NCI-H748 treated with DMSO at 0.1 percent for 48 hours (cell line): ENCODE measurements at places on chromosomes 5 and 9.

DNA sequence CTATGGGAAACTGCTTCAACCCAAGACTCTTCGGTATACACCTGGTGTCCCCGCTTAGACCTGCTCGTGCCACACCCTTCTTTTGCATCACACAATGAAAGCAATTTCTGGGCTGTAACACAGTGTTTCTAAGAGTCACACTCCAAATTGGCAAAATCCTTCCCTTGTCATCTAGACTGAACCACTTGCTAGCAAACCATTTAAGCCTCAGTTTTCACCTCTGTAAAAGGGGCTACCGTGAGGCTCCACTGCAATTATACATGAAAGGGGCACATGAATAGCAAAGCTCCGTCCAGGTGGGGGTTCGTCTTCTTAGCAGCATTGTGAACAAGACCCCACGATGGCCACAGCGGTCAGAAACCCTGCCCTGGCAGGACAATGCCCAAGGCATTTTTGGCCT is 166.8 kb downstream of the PAX5 start:
- DNase-seq, result no peak

- no peak for DNase-seq
Measured at GRCh38 chr5:157677931-157678330, 6.6 kb downstream of the C5orf52 start.

DNA sequence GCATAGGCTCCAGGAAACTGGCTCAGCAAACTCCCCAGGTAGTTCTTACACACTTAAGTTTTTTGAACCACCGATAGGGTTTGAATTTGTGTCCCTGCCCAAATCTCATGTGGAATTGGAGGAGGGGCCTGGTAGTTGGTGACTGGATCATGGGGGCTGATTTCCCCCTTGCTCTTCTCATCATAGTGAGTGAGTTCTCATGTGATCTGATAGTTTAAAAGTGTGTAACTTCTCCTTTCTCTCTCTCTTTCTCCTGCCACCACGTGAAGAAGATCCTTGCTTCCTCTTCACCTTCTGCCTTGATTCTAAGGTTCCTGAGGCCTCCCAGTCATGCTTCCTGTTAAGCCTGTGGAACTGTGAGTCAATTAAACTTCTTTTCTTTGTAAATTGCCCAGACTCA is 22.4 kb upstream of the HACD4 start:
- no peak for DNase-seq

- no peak for DNase-seq
Measured at GRCh38 chr9:77935211-77935610, 96.4 kb downstream of the GNAQ start.

DNA sequence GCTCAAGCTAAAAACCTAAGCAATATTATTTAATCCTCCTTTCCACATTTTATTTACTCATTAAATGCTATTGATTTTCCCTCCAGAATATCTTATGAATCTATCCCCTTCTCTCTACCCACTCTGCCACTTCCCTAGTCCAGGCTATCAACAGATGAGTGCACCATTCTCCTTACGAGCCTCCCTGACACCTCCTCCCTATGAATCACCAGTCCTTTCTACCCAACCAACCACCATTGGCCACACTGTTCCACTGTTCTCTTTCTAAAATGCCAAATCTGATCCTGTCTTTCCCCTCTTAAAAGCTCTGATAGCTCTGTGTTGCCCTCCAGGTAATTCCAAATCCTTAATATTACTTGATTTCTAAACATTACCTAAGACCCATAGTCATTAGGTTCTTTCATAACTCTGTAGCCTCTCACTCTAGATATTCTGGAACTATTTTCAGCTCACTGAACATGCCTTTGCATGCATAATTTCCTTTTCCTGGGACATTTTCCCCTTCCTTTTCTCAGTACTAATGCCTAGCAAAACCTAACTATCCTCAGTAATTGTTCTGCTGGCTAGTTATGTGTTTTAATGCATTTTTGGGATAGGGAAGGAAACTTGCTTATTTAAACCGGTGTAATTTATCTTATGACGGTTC is 126.3 kb downstream of the UNC13B start:
- no peak for DNase-seq

- no peak for DNase-seq
Measured at GRCh38 chr9:21747175-21747574, 55.3 kb upstream of the MTAP start.

DNA sequence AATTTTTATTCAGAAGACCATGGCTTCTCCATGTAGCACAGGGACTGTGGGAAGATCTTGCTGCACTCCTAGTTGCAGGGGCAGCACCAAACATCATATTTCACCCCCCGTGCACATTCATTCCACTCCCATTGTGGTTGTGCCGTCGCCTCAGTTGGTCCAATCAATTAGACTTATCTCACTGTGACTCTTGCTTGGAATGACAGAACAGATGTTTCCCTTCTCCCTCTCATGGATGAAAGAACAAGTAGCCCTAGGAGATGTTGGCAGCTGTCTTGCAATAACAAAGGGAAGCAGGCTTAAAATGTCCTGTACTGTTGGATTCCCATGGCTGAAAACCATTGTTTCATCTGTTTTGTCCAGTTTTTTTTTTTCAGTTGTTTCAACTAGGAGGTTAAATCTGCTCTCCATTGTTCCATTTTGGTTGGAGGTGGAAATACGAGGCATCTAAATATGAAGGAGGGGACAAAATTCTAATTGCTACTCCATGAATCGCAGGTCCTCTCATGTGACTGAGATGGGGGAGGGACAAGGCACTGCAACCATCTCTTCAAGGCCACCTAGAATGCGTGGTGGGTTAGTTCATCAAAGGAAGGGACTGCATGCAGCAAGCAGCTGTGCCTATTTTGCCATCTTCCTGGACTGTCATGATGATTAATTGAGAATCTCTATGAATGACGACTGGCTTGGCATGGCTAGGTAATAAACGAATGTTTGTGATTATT is 214.4 kb downstream of the NSG2 start:
- DNase-seq, result no peak

DNA sequence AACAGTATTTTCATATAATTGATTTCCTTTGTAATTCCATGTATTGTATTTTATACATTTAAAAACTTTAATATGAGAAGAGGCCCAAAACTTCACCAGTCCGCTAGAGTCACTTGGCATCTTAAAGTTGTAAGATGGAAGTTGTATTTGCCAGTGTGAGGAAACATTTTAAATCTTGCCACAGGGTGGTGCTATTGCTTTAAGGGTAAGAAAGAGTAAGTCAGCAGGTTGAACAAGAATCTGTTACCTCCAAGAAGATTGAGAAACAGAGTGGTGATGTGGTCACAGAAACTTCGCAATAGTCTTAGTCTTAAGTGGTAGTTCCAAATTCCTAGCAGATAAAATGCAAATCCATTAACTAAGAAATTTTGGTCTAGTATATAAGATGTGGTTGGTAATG is 39.8 kb upstream of the RANBP6 start:
- DNase-seq, result peak; percentile 69

- DNase-seq, result no peak
Measured at GRCh38 chr5:5309645-5310044, 112.8 kb upstream of the ICE1 start.

- DNase-seq, result no peak
Measured at GRCh38 chr9:35257986-35258659, 96.3 kb downstream of the UNC13B start.

DNA sequence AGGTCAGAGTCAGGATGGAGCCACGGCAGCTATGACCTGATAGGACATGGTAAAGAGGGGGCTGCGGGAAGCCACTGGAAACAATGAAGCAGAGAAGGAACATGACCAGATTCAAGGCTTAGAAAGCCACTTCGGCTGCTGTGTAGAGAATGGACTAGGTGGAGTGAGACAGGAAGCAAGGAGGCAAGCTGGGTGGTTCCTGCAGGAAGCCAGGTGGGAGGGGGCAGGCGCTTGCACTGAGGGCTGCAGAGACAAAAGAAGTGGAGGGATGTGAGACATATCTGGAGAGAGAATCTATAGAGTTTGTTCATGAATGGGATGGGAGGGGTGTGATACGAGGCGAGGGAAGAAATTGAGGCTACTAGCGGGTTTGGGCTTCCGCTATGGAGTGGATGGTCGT is 19.0 kb upstream of the N4BP3 start:
- DNase-seq, result no peak

DNA sequence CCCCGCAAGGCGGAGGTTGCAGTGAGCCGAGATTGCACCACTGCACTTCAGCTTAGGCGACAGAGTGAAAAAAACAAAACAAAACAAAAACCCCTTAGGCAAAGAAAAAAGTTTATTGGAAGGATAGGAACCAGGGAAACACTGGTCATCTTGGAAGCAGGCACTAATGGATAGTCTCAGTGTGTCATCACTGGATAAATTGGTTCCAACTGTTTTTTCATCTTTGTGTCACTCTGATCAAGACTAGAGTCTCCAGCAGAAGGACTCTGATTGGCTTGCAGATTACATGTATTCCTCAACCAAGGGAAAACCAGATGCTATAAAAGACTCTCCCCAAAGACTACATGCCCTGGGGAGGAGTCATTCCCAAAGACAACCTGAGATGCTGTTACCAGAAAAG is 35.0 kb upstream of the HMHB1 start:
- DNase-seq, result no peak

GRCh38 chr9:17135295-17136160 is 688 bp downstream of the CNTLN start:
- DNase-seq, result peak; percentile 67

- DNase-seq, result no peak
Measured at GRCh38 chr9:127545196-127546124, 66.6 kb upstream of the STXBP1 start.

- no peak for DNase-seq
Measured at GRCh38 chr5:157993986-157994691, 135.2 kb upstream of the CLINT1 start.

DNA sequence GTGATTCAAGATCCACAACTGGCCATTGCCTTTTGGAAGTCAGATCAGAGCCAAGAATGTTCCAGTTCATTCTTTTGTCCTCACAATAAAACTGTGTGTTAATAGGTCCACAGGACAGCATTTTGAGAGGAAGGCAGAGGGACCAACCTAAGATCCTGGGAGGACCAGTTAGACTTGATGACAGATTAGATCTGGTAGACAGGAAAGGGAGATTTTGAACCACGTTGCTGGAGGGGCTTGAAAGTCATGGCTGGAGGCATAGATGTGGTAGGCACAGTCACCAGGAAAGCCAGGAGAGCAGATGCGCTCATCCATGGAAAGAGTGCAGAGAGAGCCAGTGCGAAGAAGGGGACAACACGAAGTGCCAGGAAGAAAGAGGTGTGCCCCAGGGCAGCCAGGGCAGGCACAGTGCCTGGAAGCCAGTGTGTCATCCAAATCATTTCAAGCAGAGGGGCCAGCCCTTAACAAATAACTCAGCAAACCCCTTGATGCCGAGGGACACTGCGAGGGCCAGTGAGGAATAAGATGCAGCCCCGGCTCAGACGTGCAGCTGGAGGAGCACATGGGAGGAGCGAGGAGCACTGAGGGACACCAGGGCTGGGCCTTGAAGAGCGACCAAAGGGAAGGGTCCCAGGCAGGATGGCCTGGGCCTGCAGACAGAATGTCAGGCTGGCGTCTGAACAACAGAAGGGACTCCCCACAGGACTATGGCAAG is 12.8 kb upstream of the SLC2A8 start:
- no peak for DNase-seq

GRCh38 chr5:38479315-38479904 is 77.0 kb downstream of the LIFR start:
- DNase-seq, result no peak

- DNase-seq, result no peak
Measured at GRCh38 chr5:137201876-137202275, 297.2 kb downstream of the SPOCK1 start.

DNA sequence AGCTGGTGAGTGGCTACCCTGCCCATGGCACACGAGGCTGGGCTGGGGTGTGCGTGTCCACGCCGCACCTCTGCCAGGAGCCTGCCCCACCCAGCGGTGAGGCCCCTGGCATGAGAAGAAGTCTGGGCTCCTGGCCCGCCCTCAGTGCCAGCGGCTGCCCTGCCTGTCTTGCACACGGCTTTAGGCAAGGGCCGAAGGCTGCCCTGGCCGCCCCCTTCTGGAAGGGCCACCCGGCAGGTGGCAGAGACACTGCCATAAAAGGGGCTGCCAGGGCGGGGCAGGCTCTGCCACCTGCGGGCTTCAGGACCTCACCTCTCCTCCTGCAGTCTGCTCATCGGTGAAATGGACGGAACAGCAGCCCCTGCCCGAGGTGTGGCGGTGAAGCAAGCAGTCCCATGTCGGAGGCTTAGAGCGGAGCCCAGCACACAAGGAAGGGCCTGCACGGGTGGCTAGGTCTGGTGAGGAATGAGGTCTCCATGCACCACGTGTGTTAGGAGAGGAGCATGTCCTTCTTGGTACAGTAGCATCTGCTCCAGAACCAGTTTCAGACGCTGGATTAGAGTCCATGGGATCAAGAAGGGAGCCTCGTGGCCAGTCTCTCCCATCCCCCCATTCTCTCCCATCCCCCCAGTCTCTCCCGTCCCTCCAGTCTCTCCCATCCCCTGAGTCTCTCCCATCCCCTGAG is 34.8 kb upstream of the TMEM250 start:
- no peak for DNase-seq

- DNase-seq, result no peak
Measured at GRCh38 chr5:112511920-112512319, 92.8 kb upstream of the EPB41L4A start.

DNA sequence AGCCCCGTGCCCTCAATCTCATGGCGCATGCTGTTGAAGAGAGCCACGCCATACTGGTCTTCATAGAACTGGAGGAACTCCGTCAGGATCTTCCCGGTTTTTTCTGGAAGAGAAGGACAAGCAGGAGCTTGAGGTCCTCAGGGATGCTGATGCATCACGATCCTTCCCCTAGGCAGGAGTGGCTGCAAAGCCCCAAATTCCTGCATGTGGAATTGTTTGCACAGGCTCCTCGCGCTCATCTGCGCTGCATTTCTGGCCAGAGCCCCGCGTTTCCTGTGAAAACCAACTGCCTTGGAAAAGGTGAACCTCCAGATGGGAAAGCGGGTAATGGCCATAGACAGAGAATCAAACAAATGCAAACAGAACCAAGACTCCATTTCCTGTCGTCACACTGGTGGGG is 80.4 kb downstream of the LRSAM1 start:
- DNase-seq, result no peak

DNA sequence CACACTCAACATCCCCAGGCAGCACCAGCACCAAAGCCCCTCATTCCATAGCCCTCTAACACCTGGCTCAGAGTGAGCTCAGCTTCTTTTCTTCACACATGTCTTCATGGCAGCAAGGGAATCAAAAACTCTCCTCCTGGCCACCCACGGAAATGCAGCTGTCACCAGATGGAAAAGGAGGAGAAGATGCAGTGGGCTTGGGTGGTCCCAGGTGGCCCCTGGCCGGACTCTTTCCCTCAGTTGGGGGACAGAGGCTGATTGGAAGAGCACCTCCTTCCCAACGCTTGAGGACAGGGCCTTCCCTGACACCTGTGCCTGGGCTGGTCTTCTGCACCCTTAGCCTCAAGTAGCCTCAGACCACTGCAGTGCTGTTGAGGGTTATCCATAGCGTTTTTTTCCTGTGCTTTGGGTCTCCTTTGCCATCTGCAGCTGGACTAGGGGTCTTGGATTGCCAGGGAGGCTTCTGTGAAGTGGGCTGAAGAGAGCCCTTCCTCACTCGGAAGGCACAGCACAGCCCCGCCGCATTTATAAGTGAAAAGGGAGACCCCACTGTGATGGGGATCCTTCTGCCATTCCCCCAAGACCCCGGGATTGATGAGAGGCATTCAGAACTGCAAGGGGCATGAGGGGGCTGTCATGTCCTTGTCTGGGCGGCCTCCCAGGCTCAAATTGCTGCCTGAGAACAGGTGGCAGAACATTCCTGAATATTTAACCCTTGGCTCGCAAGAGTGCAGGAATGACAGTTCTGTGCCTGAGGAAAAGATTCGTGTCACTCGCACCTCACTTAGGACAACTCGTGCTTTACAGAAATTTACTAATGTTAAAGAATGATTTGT is 200.0 kb downstream of the AUH start:
- DNase-seq, result no peak
